ENCODE measurements at places on chromosomes 7 and 10.

- no peaks in the 10 kb centered on the region for H3K36me3 ChIP-seq
- H3K4me3 ChIP-seq: peak overlapping the region; percentile 75
- H3K27me3 ChIP-seq: peaks cover 56% of the 10 kb centered on the region
- H3K27ac ChIP-seq: no peak overlapping the region
- peaks cover 8% of the 10 kb centered on the region for H3K4me1 ChIP-seq
Measured at GRCh38 chr10:27744802-27745731, 552 bp downstream of the MKX start.

DNA sequence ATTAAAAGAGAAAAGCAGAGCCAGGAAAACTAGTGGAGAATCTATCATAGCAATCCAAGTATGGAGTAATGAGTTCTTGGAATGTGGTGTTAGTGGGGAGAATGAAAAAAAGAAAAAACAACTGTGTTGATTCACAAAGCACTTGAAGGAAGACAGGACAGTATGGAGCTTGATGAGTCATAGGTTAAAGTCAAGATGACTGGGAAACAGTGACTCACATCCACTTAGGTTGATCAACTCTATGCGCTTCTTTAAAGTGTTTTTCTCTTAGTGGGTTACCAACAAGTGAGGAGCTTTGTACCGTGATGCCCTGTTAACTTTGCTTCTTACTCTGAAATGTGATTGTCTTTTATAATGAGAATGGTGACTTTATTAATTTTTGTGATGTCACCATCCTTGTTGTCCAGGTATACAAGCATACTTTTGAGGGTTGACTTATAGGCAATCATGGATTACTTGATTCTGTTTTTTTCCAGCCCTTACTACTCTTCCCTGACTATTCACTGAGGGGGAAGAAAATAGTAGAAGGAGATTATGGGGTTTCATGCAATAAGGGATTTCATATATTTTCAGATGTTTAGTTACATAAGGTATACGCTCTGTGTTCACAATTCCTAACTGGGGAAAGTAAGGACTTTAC is 32.1 kb upstream of the MDFIC start:
- H3K27ac ChIP-seq: no peak overlapping the region
- H3K27me3 ChIP-seq: no peaks in the 10 kb centered on the region

GRCh38 chr7:2511769-2512168 is 7.8 kb upstream of the LFNG start:
- DNase-seq: no peak
- peaks cover 2% of the 10 kb centered on the region for H3K4me1 ChIP-seq
- H3K27ac ChIP-seq: no peak overlapping the region
- H3K36me3 ChIP-seq: no peaks in the 10 kb centered on the region
- no peak overlapping the region for H3K4me3 ChIP-seq
- no peaks in the 10 kb centered on the region for H3K27me3 ChIP-seq

DNA sequence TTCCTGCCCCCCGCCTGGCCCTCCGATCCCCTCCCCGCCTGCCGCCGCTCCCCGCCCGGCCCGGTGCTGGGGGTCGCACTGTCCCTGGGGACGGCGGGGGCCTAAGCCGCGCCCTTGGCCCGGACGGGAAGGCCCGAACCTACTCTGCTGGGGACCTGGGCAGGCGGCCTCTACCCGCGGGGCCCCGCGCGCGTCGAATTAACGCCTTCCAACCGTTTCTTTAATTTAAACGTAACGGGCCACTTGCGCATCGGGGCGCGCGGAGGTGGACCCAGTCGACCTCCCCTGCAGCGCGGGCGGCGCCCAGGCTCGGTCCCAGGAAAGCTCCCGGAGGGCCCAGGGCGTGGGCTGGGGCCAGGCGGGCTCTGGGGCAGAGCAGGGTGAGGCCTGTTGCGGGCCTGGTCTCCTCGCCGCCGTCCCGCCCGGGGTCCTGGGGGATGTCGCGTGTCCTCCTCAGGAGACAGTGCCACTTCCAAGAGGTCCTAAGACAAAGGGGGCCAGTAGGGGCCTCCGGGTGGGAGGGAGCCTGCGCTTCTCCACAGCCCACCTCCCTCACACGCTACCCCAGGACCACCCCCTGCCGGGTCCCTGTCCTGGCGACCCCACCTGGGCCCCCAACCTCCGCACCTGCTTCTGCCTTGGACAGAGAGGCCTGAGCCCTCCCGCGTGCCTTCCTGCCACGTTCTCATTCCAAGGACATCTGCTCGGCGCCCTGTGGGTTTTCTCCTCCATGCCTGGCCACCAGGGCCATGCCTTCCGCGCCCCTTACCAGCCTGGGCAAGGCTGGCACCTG is 658 bp upstream of the PTPRN2 start:
- H3K4me1 ChIP-seq: no peaks in the 10 kb centered on the region
- H3K36me3 ChIP-seq: no peaks in the 10 kb centered on the region
- no peaks in the 10 kb centered on the region for H3K27me3 ChIP-seq
- H3K27ac ChIP-seq: no peak overlapping the region

GRCh38 chr7:122764902-122765301 is 62.2 kb upstream of the RNF148 start:
- no peaks in the 10 kb centered on the region for H3K27me3 ChIP-seq
- H3K36me3 ChIP-seq: no peaks in the 10 kb centered on the region
- H3K4me1 ChIP-seq: peaks cover 1% of the 10 kb centered on the region
- no peak overlapping the region for H3K4me3 ChIP-seq

DNA sequence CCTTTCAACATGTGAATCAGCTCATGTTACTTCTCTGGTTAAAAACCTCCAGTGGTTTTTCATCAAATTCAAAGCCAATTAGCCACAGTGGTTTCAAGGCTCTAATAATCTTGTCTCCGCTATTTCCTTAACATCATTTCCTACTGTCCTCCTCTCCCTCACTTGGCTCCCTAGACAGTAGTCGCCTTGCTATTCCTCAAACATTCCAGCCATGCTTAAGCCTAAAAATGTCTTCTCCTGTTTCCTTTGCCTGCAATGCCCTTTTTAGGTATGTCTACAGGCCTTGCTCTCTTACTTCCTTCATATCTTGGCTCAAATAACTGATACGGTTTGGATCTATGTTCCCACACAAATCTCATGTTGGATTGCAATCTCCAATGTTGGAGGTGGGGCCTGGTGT is 779.4 kb upstream of the LRRN3 start:
- H3K4me3 ChIP-seq: no peak overlapping the region
- H3K27me3 ChIP-seq: no peaks in the 10 kb centered on the region
- no peaks in the 10 kb centered on the region for H3K36me3 ChIP-seq
- no peak for DNase-seq
- H3K27ac ChIP-seq: no peak overlapping the region

DNA sequence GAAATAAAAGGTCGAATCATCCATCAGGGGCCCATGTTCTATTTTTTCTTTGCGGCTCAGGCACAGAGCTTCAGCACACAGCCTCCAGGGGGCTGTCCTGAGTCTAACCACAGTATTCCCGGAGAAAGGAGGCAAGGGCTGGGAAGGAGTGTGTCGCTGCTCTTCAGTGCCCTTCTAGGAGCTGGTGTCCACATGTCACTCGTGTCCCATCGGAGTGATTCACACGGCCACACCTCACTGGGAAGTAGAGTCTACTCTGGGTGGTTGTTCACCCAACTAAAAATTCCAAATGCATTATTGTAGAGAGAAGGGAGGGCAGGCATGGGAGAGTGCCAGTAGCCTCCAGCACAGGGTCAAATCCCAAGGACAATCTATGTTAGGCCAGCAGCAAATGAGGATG is 114.8 kb upstream of the LANCL2 start:
- no peak for DNase-seq
- no peak overlapping the region for H3K27ac ChIP-seq
- no peaks in the 10 kb centered on the region for H3K36me3 ChIP-seq

- no peaks in the 10 kb centered on the region for H3K36me3 ChIP-seq
- no peaks in the 10 kb centered on the region for H3K27me3 ChIP-seq
- H3K4me1 ChIP-seq: no peaks in the 10 kb centered on the region
- no peak overlapping the region for H3K27ac ChIP-seq
Measured at GRCh38 chr7:108114117-108114841, 15.9 kb downstream of the LAMB4 start.

GRCh38 chr7:124768525-124768924 is 2.9 kb upstream of the GPR37 start:
- no peaks in the 10 kb centered on the region for H3K36me3 ChIP-seq
- no peaks in the 10 kb centered on the region for H3K4me1 ChIP-seq
- no peak for DNase-seq
- no peak overlapping the region for H3K4me3 ChIP-seq
- H3K27ac ChIP-seq: no peak overlapping the region
- peaks cover 8% of the 10 kb centered on the region for H3K27me3 ChIP-seq

- no peaks in the 10 kb centered on the region for H3K36me3 ChIP-seq
- DNase-seq: no peak
- no peaks in the 10 kb centered on the region for H3K4me1 ChIP-seq
- no peaks in the 10 kb centered on the region for H3K27me3 ChIP-seq
- H3K4me3 ChIP-seq: no peak overlapping the region
Measured at GRCh38 chr7:49127359-49127913, 203.1 kb downstream of the CDC14C start.

- H3K27ac ChIP-seq: no peak overlapping the region
- 0 out of 2 replicates have a peak, but pooled peaks cover 1% of the 10 kb centered on the region for H3K27me3 ChIP-seq
- no peak overlapping the region for H3K4me3 ChIP-seq
- DNase-seq: no peak
- H3K4me1 ChIP-seq: no peaks in the 10 kb centered on the region
- H3K36me3 ChIP-seq: no peaks in the 10 kb centered on the region
Measured at GRCh38 chr7:39603924-39604323, 19.4 kb upstream of the RALA start.

DNA sequence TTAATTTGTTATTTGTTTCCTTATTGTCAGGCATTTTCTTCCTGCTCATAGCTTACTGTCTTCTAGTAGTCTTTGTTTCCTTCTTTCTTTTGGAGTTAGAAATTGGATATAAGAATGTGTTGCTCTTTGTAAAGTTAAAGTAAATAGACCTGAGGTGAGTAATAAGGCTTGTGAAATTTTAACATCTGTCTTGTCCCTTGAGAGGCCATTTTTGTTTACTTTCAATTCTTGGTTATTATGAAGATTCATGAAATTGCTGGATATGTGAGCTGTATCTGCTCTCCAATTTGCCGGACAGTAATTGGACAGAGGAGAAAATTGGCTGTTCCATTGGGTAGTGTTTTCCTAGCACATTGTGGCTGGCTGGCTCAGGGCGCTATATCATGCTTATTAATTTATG is 260.7 kb downstream of the EXOC4 start:
- DNase-seq: no peak
- no peaks in the 10 kb centered on the region for H3K27me3 ChIP-seq

DNA sequence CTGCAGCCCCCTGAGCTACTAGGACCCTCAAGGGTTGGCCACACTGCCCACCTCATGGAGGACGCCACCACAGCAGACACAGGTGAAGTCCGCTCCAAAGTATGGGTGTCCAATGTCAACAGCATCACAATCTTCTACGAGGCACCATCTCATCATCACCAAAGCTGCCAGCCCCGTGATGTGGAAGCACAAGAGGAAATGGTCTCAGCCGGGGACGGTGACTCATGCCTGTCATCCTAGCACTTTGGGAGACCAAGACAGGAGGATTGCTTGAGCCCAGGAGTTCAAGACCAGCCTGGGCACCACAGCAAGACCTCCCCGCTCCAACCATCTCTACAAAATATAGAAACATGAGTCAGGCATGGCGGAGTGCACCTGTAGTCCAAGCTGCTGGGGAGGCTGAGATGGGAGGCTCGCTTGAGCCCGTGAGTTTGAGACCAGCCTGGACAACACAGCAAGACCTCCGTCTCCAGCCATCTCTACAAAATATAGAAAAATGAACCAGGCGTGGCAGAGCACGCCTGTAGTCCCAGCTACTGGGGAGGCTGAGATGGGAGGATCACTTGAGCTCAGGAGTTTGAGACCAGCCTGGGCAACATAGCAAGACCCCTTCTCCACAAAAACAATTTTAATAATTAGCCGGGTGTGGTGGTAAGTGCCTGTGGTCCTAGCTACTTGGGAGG is 48.8 kb upstream of the MYL10 start:
- no peaks in the 10 kb centered on the region for H3K36me3 ChIP-seq
- DNase-seq: no peak
- no peak overlapping the region for H3K4me3 ChIP-seq
- peaks cover 3% of the 10 kb centered on the region for H3K4me1 ChIP-seq

- no peak overlapping the region for H3K27ac ChIP-seq
- H3K27me3 ChIP-seq: no peaks in the 10 kb centered on the region
- H3K4me1 ChIP-seq: no peaks in the 10 kb centered on the region
Measured at GRCh38 chr10:49365675-49366415, 30.0 kb downstream of the DRGX start.

All from iPS DF 6.9 (cell line).